Fibroblast of the aortic adventitia (primary cell): ENCODE measurements at places on chromosomes 13 and 19.

- peak; percentile 16 for DNase-seq
These were observed 32.5 kb downstream of the LCP1 start for GRCh38 chr13:46149272-46150133.

DNA sequence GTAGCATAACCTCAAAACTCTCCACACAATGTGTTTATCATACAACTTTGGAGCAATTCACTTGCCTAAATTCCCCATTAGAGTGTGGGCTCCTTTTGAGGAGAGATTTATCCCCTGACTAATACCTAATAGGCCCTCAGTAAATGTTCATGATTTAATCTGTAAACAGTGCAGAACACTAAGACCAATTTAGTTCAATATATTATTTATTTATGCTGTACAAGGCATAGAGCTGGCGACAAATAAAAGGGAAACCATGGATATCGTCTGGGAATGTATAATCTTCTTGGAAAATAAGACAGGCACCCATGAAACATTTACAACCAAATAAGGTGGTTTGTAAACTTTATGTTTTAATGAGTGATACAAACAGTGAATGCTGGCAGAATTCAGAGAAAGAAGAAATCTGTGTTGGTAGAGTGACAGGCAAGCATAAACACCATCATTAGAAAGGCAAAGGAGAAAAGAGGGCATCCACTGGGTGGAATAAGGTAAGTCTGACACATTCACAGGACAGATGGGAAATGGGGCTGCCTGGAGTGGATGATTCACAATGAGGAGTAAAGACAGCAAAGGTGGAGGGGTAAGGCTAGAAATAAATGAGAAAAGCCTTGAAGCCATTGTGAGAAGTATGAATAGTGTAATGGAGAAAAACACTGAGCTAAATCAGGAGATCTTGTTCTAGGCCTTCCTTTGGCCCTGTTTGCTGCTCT, 106.1 kb upstream of the MIR17HG start:
- DNase-seq, result no peak

GRCh38 chr13:23750383-23751121, 138.6 kb downstream of the MIPEP start:
- no peak for DNase-seq

DNA sequence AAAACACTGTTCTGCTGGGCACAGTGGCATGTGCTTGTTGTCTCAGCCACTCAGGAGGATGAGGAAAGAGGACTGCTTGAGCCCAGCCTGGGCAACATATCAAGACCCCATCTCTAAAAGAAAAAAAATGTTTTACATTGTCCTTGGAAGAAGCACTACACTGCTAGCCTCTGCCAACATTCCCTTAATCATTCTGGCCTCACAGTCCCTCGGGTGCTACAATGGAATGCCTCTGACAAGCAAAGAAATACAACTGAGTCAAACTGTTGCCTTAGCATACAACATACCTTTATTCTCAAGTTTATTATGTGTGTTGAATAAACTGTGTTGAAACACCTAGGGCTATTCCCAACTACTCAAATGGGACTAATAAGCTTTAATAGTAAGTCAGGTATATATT, 56.1 kb downstream of the PSPC1 start:
- peak; percentile 63 for DNase-seq

DNA sequence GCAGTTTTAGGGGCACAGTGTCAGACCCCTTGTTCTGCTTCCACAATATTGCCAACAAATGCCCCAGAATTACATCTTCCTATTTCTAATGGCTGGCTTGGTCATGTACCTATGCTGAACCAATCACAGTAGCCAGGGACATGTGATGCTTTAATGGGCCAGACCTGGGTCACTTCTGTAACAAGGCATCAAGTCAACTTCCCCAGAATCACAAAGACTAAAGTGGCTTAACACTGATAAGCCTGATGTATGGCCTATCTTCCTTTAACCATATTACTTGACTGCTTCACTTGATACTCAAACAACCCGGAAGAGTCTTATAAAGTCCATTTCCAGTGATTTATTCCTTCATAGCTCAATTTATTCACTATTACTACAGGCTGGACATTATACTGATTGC, 19.6 kb downstream of the LNX2 start:
- no peak for DNase-seq

- DNase-seq, result no peak
These were observed 78.6 kb upstream of the TM9SF2 start for GRCh38 chr13:99422586-99423220.

DNA sequence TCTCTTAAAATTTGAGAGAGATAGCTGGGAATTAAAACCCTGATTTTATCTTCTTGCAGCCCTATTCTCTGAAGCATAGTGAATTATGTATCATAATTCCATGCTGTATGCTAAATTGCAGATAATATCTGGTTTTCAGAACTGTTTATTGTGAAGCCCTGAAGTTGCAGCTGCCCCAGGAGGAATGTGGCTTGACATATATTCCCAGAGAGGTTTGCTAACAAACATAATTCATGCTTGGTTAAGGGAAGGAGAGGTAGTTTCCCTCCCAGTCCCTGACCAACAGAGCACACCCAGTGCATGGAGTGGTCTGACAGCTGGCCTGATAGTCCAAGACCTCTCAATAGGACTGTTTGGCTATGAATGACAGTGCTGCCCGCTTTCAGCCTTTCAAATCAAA, 500.6 kb upstream of the MIR17HG start:
- no peak for DNase-seq

- DNase-seq, result peak; percentile 90
These were observed 507.9 kb downstream of the UQCRFS1 start for GRCh38 chr19:28705008-28705407.

DNA sequence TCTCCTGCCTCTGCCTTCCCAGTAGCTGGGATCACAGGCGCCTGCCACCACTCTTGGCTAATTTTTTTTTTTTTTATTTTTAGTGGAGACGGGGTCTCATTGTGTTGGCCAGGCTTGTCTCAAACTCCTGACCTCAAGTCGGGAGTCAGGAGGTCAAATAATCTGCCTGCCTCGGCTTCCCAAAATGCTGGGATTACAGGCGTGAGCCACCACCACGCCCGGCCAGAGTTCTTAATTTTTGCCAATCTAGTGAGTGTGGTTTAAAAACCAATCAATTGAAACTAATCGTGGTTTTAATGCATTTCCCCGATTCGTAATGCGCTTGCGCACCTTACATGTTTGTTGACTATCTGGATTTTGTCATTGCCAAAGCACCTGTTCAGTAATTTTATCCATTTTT, 37.0 kb downstream of the SKA3 start:
- DNase-seq, result no peak

- no peak for DNase-seq
These were observed 21.4 kb downstream of the MAP4K1 start for GRCh38 chr19:38596057-38596981.

DNA sequence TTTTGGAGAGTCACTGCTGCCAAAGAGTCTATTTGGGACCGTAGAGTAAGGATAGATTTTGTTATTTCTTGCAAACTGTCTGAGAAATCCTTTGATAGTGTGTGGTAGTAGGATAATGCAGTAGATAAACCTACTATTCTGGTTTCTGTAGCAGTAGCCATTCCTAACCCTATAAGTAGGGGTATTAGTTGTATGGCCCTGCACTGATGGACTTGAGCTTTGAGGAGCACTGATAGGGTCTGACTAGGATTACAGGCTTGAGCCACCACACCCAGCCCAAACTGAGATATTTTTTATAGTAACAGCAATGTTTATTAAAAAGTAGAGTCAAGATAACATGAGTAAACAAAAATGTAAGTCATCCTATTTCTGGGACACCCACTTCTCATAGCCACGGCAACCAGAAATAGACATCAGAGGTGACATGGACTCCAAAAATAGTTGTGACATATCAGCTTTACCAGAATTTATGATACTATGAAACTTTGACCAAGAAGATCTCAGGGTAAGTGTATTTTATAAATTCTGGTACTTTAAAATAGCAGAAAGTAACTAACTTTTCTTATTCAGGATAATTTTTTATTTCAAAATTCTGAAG, 479.1 kb downstream of the SUCLA2 start:
- DNase-seq, result no peak

DNA sequence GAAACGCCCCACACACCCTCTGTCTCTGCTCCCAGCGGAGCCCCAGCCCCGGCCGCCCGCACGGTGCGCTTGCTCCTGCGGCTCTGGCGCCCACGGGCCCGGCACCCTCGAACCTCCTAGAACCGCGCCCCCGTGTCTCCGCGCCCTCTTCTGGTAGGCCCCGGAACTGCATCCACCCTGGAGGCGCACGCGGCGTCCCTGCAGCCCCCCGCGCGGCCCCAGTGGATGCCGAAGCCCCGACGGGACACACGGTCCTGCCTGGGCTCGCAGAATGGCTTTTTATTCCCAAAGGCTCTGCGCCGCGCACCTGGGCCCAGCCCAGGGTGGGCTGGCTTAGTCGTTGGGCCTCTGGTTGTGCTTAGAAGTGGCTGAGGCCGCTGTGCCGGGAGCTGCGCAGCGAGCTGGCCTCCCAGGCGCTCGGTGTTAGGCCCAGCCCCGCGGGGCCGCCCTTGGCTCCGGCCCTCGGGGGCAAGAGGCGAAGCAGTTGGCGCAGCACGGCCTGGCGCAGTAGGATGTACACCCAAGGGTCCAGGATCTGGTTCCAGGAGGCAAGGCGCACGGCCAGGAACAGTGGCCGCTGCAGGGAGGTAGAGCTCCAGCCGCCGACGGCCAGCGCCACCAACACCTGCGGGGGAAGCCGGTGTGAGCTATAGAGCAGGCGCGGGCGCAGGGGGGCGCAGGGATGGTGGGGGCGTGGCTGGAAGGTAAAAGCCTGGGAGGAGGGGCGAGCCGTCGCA, 2.8 kb downstream of the PTGER1 start:
- peak; percentile 47 for DNase-seq

GRCh38 chr13:36369268-36370107, 23.3 kb upstream of the SPART start:
- peak; percentile 82 for DNase-seq

- peak; percentile 39 for DNase-seq
These were observed 107.0 kb downstream of the KL start for GRCh38 chr13:33123066-33123859.

GRCh38 chr19:38267761-38268483, 3.5 kb downstream of the SPINT2 start:
- no peak for DNase-seq

GRCh38 chr13:112753833-112754232, 64.0 kb downstream of the ATP11A start:
- no peak for DNase-seq
